ENCODE measurements at places on chromosomes 7 and 10. TPM values are rescaled to one million over a fixed set of nuclear protein-coding genes. Genes with fewer than 3 reads are reported as not detected.

DNA sequence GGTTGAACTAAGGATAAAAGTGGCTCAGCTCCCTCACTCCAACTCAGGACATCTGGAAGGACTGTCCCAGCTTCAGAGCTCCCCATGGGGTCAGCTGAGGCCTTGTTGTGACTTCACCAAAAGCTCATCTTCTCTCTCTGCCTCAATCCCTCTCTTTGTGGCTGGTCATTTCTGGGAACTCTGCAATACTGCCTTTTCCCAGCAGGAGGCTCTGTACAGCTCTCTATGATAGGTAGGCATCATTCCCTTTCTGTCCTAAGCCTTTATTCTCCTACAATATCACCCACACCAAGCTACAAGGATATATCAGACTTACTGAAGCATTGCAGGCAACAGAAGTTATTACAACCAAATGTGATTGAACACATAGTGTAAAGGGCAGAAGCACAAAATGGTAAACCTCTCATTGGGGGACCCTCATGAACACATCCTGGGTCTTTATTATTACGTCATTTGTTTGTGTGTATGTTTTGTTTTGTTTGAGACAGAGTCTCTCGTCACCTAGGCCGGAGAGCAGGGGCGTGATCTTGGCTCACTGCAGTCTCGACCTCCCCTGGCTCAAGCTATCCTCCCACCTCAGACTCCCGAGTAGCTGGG, 36.7 kb upstream of the PRPS1L1 start:
- DNase-seq, result no peak

GRCh38 chr7:38746438-38746837, 115.3 kb upstream of the AMPH start:
- DNase-seq, result no peak

- DNase-seq, result no peak
These were observed 11.3 kb upstream of the TAS2R40 start for GRCh38 chr7:143210541-143210940.

FEZF1 gene
- total RNA-seq, result not detected

SNCG gene
- total RNA-seq, result 28.3 TPM
